ENCODE measurements at places on chromosomes 6 and 20.

DNA sequence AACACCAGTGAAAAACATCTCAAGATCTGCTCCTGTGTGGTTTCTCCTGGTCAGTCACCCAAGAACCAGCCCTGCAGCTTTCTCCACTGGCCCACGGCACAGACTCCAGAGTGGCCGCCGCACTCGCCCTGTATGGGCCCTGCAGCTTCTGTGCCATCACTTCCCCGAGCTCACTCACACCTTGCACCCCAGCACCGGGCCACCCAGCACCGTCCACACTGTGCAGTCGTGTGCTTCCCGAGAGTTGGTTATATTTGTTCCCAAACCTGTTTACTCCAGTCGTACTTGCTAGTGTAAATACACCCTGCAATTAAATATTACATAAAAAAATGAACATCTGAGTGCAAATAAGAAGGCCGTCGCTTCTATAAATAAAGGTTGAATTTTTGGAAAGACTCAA is 341.7 kb downstream of the CDH26 start:
- no peak for DNase-seq

DNA sequence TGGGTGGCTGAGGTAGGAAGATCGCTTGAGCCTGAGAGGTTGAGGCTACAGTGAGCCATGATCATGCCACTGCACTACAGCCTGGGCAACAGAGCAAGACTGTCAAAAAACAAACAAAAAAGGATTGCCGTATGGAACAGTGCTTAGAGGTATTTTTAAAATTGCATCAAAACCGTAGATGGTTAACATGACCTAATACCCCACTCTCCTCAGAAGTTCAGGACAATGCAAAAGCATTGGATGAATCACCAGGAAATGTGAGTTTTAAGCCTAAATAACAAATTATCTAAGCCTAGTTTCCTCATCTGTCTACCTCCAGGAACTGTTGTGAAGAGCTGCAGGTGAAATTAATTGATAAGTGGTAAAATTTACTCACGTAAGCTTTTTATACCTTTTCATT is 123.8 kb upstream of the ID4 start:
- DNase-seq, result no peak

DNA sequence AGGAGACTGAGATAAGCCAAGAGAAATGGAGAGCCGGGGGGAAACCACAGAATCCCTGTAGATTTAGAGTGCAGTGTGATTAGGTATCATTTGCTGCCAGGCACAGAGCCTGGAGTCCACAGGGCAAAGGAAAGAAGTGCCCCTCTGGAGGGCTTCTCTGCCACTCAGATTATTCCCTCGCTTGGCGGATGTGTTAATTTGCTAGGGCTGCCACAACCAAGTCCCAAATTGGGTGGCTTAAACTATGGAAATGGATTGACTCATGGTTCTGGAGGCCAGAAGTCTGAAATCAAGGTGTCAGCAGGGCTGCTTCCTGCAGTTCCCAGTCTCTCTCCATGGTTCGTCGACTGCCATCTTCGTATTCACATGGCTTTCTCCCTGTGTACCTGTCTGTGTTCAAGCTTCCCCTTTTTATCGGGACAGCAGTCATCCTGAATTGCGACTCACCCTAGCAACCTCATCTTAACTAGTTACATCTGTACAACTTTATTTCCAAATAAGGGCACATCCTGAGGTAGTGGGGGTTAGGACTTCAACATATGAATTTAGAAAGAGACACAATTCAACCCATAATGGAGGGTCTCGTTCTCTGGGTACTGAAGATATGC is 122.2 kb downstream of the ANKRD60 start:
- DNase-seq, result no peak

DNA sequence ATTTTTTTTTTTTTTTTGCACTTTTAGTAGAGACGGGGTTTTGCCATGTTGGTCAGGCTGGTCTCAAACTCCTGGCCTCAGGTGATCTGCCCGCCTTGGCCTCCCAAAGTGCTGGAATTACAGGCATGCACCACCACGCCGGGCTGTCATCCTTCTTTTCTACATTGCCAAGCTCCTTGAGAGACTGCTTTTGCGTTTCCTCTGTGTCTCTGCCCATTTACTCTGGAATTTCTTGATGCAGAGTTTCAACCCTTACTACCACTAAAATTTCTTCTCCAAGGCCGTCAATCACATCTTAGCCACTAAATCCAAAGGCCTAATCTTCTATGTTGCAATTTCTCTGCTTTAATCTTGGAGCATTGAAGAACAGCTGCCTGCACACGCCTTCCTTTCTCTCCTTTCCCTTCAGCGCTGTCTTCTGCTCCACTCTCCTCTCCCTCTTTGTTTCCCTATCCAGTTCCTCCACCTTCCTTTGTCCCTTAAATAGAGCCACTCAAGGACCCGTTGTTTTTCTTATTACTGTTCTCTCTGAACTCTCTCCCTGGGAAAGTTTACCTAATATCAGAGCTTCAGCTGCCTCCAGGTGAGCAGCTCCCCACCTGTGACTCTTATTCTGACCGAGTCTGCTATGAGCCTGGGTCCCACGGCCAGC is 98.8 kb downstream of the SLC35B3 start:
- DNase-seq, result no peak

- DNase-seq, result no peak
Measured at GRCh38 chr6:112343977-112344376, 3.2 kb upstream of the RFPL4B start.

DNA sequence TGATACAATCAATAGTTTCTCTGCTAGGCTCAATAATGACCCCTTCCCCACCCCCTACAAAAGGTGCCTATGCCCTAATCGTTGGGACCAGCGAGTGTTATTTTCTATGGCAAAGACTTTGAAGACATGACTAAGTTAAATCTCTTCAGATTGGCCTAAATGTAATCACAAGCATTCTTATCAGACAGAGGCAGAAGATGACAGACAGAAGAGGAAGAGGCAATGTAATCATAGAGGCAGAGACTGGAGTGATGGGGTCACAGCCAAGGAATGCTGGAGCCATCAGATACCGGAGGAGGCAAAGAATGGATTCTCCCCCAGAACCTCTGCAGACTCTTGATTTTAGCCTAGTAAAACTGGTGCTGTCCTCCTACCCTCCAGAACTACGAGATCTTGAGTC is 159.3 kb downstream of the EDN1 start:
- DNase-seq, result no peak

GRCh38 chr6:158422629-158423238 is 110.5 kb downstream of the TULP4 start:
- no peak for DNase-seq

- DNase-seq, result no peak
Measured at GRCh38 chr6:4136354-4136831, 1.0 kb upstream of the ECI2 start.

DNA sequence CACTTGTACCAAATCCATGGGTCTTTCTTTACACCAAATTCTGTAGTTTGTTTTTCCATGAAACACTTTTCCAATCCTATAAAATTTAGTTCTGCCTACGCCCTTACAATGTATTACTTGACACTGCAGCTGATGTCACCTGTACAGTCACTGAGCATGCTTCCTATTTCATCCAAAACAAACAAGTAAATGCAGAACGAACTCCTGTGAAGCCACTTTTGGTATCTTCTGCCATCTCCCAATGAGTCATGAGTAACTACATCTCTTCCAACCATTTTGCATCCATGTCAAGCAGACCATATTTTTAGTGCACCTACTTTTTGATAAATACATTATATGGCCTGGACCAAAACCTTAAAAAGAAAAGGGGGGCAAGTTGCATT is 42.4 kb downstream of the HDDC2 start:
- no peak for DNase-seq

DNA sequence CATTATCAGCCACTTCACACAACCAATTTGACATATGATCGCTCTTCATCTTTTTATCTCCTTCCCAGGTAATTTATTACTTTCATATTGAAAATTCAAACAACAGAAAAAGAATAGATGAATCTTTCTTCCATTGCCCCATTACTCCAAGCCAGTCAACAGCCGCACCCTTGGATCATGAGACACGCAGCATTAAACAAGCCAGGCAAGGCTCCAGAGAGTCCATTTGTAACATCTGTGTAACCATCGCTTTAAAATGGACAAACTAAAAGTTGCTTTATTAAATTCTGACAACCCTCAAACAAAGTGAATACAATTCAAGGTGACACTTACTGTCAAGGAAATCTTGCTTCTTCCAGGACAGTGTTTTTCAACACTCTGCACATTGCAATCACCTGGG is 200.3 kb downstream of the EPM2A start:
- no peak for DNase-seq

- no peak for DNase-seq
Measured at GRCh38 chr20:59217173-59217572, 53.6 kb downstream of the ZNF831 start.

GRCh38 chr6:5998711-5999687 is 7.7 kb downstream of the NRN1 start:
- DNase-seq, result no peak

- no peak for DNase-seq
Measured at GRCh38 chr6:156029286-156029985, 573.8 kb upstream of the NOX3 start.

DNA sequence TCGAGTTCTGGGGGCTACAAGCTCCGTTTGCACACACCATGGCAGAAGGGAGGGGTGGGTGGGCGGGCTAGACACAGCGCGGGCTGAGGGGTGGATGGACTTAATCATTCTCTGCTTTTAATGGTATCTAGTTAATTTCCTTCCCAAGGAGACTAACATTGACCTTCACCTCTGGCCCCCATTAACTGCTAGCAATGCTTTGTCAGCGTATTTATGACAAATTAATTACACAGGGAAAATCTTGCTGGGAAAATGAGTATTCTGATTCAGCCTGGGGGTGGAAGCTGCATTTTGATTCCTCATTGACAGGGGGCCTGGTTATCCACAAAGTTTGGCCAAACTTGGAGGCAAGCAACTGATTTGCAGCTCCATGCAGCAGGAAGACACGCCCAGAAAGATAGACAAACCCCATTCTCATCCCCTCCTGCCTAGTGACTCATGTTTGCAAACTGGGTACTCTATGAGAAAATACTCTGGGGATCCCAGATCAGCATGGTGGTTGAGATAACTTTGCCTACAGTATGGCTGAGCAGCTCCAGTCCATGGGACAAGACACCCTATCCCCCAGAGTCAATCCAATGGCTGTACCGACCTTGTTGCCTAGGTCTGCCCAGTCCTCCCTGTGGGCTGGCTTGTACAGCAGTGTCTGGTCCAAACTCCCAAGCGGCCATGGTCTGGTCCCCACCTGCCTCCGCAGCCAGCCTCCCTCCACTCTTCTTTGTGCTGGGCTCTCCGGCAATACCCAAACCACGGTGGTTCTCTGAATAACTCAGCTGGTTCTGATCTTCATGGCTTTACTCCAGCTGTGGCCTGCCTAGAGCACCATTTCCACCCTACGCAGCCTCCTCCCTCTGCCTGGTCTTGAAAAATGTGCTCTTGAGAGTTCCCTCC is 19.7 kb downstream of the ZBP1 start:
- DNase-seq, result peak; percentile 39

DNA sequence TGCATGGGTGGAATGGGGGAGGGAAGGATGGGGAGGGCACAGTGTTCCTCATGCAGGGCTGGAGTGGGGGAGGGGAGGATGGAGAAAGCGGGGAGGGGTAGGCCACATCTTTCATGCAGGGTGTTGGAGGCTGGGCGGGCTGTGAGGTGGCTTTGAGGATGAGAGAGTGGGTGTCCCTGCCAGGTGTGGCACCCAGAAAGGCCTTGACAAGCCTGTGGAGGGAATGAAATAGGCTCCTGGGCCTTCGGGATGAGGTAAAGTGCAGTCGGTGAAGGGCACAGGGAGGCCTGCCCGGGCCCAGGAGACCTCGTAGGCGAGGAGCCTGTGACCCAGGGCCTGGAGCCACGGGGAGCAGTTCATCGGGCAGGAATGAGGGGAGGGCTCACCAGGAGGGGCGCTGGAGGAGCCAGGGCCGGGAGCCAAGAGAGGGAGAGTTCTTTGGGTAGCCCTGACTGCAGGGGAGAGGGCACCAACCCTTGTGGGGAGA is 7.6 kb downstream of the CEBPB start:
- no peak for DNase-seq

GRCh38 chr6:111354758-111355555 is 128.1 kb downstream of the REV3L start:
- DNase-seq, result no peak
